T follicular helper cell (primary cell): ENCODE measurements at places on chromosomes 12 and 14.

DNA sequence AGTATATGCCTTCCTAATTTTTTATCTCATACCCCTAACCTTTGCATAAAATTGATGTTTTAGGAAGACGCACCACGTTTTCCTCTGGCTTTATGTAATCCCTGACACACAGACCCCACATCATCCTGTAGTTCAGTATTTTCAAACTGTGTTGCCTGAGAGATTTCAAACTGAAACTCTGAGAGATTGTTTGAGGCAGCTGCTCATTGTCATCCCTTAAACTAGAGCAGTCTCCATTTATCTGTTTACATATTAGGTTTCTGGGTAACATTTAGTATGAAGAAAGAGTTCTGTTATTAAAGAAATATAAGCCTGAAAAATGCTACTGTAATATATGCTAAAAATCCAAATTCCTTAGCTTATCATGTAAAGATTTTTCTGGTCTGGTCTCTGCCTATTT lies 24.3 kb downstream of the MNAT1 start:
- DNase-seq: no peak

DNA sequence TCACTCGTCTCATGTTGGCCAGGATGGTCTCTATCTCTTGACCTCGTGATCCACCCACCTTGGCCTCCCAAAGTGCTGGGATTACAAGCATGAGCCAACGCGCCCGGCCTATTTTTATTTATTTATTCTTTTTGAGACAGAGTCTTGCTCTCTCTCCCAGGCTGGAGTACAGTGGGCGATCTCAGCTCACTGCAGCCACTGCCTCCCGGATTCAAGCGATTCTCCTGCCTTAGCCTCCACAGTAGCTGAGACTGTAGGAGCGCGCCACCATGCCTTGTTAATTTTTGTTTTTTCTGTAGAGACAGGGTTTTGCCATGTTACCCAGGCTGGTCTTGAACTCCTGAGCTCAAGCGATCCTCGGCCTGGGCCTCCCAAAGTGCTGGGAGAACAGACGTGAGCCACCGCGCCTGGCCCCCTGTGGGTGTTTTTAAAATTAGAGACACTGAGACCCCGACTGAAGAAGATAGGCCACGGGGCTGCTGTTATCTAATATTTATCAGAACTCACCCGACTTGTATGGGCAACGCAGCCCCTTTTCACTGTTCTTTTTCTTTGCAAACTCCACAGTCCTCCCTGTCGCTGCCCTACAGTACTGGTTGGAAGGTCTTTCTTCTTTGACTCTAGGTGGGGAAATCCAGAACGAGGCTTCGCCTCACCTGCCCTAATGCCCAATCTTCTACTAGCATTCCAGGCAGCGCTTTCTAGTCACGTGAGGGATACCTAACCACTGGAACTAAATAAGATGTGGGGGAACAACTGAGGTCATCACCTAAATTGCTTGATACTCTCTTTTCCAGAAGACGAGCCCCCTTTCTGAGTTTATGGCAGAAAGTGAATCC lies 1.4 kb upstream of the GABARAPL1 start:
- DNase-seq: no peak

DNA sequence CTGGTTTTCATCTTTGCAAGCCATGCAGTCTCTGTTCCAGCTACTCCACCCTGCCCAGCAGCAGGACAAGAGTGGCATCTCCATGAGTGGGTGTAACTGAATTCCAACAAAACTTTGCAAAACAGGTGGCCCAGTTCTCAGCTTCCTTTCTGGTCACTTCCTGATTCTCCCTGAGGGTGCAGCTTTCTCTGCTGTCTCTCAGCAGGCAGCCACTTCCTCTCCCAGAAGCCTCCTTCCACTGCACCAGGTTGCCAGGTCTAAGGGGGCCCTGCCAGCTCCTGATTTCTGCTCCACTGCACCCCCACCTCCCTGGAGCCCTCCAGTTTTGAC lies 341.0 kb upstream of the FKBP4 start:
- no peak for DNase-seq

GRCh38 chr12:120065472-120065871 lies 51.1 kb downstream of the RAB35 start:
- no peak for DNase-seq

DNA sequence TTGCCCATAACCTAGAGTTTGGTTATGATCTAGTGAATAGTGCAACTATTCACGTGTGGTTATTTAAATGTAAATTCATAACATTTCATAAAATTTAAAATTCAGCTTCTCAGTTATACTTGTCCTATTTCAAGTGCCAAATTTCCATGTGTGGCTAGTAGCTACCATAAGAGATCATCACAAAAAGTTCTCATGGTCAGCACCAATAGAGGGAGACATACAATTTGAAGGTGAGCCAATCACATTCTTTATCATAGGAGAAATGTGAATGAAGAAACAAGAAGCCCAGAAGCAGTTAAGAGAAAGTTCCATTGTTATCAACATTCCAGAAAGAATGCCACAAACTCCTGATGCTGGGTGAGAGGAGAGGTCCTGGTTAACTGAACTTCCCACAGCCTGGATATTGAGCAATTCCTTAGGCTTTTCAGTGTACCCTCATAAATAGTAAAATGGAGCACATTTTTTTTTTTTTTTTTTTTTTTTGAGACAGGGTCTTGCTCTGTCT lies 892.9 kb upstream of the USP15 start:
- DNase-seq: no peak

DNA sequence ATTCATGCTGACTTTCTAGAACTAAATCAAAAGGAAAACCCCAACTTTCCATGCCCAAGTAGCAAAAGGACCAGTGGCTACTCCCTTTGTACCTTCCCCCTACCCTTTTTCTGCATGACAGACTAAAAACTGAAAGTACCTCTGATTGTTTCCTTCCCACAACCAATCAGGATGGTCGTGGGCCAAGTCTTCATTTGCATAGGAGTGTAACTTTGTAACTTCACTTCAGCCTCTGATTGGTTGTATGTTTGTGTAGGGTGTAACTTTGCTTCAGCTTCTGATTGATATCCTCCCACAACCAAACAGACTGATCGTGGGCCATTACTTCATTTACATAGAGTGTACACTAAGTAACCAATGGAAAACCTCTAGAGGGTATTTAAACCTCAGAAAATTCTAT lies 96.5 kb downstream of the DENND5B start:
- no peak for DNase-seq

DNA sequence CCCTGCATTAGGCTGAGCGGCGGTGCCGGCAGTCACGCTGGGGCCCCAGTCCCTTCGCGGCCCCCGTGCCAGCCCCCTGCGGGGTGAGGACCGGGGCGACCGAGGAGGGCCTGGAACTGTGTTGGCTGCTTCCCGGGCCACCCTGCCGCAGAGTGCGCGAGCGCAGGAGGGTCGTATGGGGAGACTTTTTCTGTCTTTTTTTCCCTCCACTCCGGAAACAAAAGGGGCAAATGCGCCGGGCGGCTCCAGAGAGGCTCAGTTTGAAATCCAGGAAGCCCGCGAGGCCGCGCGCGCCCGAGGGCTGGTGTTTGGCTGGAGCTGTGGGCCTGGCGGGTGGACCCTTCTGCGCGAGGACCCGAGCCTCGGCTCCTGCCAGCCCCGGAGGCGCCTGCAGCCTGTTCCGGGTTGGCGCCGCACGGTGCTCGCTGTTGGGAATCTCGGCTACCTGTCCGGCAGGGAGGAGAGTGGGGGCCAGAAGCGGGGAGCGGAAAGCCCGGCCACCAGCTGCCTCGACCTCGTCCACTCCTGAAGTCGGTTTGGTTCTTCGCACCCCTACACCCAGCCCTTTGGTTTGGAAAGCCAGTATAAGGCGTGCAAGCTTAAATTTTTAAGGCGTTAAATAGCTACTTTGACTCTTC lies 638 bp downstream of the PLEKHG3 start:
- no peak for DNase-seq

GRCh38 chr14:60328583-60328982 lies 79.6 kb downstream of the PPM1A start:
- DNase-seq: no peak

GRCh38 chr12:110563702-110564470 lies 19.2 kb downstream of the PPTC7 start:
- DNase-seq: no peak

DNA sequence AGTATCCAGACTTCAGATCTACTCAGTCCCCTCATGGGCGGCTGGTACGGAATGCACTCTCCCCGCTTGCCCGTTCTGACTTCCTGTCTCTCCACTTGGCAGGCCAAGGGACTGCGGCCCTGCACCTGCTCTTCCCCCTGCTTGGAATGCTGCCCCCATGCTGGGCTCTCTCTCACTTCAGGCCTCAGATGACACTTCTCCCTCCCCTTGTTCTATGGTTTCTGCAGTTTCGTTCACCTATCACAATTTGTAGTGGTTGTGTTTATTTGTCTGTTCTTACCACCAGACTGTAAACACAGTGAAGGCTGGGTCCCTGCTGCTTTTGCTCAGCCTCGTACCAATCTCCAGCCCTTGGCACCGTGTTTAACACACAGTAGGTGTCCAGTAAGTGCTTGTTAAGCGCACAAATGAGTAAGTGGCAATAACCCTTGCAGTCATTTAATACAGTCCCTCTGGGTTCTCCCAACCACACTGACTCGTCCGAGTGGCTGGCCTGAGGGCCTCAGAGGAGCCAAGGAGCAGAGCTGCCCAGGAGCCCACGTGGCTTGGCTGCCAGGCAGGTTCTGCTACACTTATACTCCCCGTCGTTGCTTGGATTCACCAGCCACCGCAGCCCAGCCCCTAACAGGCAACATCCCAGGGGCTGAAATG lies 11.8 kb downstream of the SLC6A12 start:
- DNase-seq: no peak

DNA sequence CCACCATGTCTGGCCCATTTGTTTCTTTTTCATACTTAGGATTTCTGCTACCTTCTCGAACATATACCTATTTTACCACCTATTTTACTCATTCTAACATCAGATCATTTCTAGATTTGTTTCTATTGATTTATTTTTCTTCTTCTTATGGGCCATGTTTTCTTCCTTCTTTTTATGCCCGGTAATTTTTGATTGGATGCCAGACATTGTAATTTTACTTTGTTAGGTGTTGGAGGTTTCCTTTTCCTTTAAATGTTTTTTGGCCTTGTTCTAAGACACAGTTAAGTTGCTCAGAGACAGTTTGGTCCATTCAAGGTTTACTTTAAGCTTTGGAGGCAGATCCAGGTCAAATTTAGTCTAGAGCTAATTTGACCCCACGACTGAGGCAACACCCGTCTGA lies 14.7 kb upstream of the BEGAIN start:
- no peak for DNase-seq
